ENCODE measurements at places on chromosomes 4 and X. TPM values are rescaled to one million over a fixed set of nuclear protein-coding genes. Genes with fewer than 3 reads are reported as not detected.
A peak's percentile ranks its signal among the peaks of the same experiment; 100 is the strongest.

The MTTP gene
- 0.75 TPM for total RNA-seq

GRCh38 chr4:154998284-154998683 lies 210.2 kb upstream of the NPY2R start:
- no peak overlapping the region for H3K27ac ChIP-seq
- no peak for DNase-seq
- no peak overlapping the region for H3K4me3 ChIP-seq
- no peaks in the 10 kb centered on the region for H3K4me1 ChIP-seq

The S100P gene
- 0.70 TPM for total RNA-seq

- no peak overlapping the region for H3K4me3 ChIP-seq
- no peaks in the 10 kb centered on the region for H3K27me3 ChIP-seq
- no peaks in the 10 kb centered on the region for H3K4me1 ChIP-seq
- no peak for DNase-seq
Observed at GRCh38 chr4:187665086-187665485, 330.5 kb upstream of the ZFP42 start.

- no peak overlapping the region for H3K4me3 ChIP-seq
- no peaks in the 10 kb centered on the region for H3K4me1 ChIP-seq
- no peak overlapping the region for H3K27ac ChIP-seq
- no peak for DNase-seq
Observed at GRCh38 chrX:143664302-143664701, 28.4 kb upstream of the SLITRK4 start.

- H3K36me3 ChIP-seq = no peaks in the 10 kb centered on the region
- H3K27me3 ChIP-seq = no peaks in the 10 kb centered on the region
- H3K4me3 ChIP-seq = no peak overlapping the region
Observed at GRCh38 chr4:160562661-160563060, 1459.8 kb downstream of the RAPGEF2 start.

- H3K4me3 ChIP-seq = no peak overlapping the region
- no peak for DNase-seq
- peaks cover 5% of the 10 kb centered on the region for H3K4me1 ChIP-seq
- H3K36me3 ChIP-seq = no peaks in the 10 kb centered on the region
- no peak overlapping the region for H3K27ac ChIP-seq
- no peaks in the 10 kb centered on the region for H3K27me3 ChIP-seq
Observed at GRCh38 chr4:165222651-165222994, 15.3 kb downstream of the KLHL2 start.

DNA sequence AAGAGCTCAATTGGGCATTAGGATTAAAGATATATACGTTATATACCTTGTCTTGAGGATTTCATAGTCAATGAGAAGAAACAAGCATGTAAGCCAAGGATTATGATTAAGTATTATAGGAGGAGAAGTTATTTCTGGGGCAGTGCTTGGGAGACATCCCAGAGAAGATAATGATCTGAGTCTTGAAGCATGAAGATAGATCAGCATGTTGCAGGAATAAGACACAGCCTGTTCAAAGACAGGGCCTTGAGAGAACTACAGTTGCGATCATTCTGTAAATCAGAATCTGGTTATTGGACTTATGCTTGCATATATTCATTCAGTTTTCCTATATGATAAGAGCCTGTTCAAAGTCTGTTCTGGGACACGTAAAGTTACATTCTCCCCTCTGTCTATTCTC lies 862.2 kb upstream of the FTHL17 start:
- H3K4me3 ChIP-seq = no peak overlapping the region
- no peak for DNase-seq
- no peak overlapping the region for H3K27ac ChIP-seq
- no peaks in the 10 kb centered on the region for H3K27me3 ChIP-seq
- H3K36me3 ChIP-seq = no peaks in the 10 kb centered on the region

The CFP gene
- total RNA-seq = 22.7 TPM

GRCh38 chr4:152937336-152938236 lies 1.5 kb downstream of the FHDC1 start:
- H3K27ac ChIP-seq = no peak overlapping the region
- peaks cover 12% of the 10 kb centered on the region for H3K27me3 ChIP-seq
- no peak for DNase-seq
- no peaks in the 10 kb centered on the region for H3K36me3 ChIP-seq
- peak overlapping the region; percentile 84 for H3K4me3 ChIP-seq

DNA sequence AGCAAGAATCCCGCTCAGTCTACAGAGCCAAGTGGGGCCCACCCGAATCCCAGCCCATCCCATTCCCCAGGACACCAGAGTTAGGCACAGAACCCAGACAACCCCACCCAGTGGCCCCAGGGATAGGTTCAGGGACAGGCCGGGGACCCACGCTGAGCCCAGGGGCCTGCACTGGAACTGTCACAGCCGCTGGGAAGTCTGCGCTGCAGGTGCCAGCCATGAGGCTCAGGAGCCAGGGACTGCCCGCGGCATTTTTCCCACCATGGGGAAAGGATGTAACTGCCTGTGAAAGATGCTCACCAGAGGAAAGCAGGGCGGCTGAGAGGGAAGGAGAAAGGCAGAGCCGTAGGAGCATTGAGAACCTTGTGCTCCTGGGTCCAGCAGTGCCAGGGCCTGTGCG lies 12.0 kb downstream of the EVC2 start:
- no peak for DNase-seq
- H3K36me3 ChIP-seq = no peaks in the 10 kb centered on the region
- no peak overlapping the region for H3K4me3 ChIP-seq
- no peaks in the 10 kb centered on the region for H3K4me1 ChIP-seq

- H3K36me3 ChIP-seq = no peaks in the 10 kb centered on the region
- no peak for DNase-seq
- no peak overlapping the region for H3K27ac ChIP-seq
- H3K27me3 ChIP-seq = no peaks in the 10 kb centered on the region
Observed at GRCh38 chrX:54447461-54447860, 7.3 kb downstream of the TSR2 start.

The SERTM2 gene
- not detected for total RNA-seq

GRCh38 chrX:3532581-3533085 lies 180.8 kb downstream of the PRKX start:
- no peak for DNase-seq
- H3K4me1 ChIP-seq = no peaks in the 10 kb centered on the region
- H3K36me3 ChIP-seq = no peaks in the 10 kb centered on the region
- H3K4me3 ChIP-seq = no peak overlapping the region
- no peak overlapping the region for H3K27ac ChIP-seq

- no peak overlapping the region for H3K27ac ChIP-seq
- no peak for DNase-seq
- H3K4me1 ChIP-seq = no peaks in the 10 kb centered on the region
- no peaks in the 10 kb centered on the region for H3K36me3 ChIP-seq
Observed at GRCh38 chr4:174717828-174718227, 111.2 kb downstream of the GLRA3 start.

The EREG gene
- total RNA-seq = 0.44 TPM

GRCh38 chrX:125093852-125094251 lies 225.8 kb upstream of the TEX13C start:
- H3K4me3 ChIP-seq = no peak overlapping the region
- no peaks in the 10 kb centered on the region for H3K4me1 ChIP-seq
- no peaks in the 10 kb centered on the region for H3K27me3 ChIP-seq
- H3K27ac ChIP-seq = no peak overlapping the region
- DNase-seq = no peak

DNA sequence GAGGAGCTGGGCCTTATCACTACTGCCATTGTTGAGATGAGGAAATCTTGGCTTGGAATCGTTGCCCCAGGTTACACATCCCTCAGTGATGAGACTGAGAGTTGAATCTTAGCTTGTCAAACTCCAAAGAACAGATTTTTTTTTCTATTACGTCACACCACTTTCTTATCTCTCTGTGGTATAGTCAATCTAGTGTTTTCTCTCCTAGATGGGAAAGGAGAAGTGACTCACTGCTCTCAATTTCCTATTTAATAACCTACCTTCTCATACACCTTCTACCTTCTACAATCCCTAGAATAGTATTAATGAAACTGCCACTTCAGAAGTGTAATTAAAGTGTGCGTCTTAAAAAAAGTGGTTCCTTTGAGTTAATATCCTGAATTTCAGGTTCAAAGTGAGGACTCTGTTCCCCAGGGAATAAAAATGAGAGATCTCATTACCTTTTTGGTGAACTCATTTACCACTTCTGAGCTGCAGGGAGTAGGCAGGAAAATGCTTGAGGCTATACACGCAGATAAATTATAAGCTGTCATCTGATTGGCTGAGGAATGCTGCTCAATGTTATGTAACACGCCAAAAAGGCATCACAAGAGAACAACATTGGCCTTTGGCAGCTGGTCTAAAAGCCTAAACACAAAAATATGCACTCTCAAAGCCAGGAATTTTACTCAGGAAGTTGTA lies 59.3 kb downstream of the MAD2L1 start:
- DNase-seq = no peak
- H3K27me3 ChIP-seq = peaks cover 3% of the 10 kb centered on the region
- H3K4me1 ChIP-seq = no peaks in the 10 kb centered on the region
